Effector CD8-positive, alpha-beta T cell (primary cell): ENCODE measurements at places on chromosomes 2 and 18.

GRCh38 chr18:62018034-62018758 is 125.4 kb upstream of the RNF152 start:
- DNase-seq: no peak

- DNase-seq: no peak
Observed at GRCh38 chr2:216316743-216317142, 55.5 kb downstream of the MARCHF4 start.

GRCh38 chr2:196966061-196966460 is 39.6 kb upstream of the PGAP1 start:
- no peak for DNase-seq

DNA sequence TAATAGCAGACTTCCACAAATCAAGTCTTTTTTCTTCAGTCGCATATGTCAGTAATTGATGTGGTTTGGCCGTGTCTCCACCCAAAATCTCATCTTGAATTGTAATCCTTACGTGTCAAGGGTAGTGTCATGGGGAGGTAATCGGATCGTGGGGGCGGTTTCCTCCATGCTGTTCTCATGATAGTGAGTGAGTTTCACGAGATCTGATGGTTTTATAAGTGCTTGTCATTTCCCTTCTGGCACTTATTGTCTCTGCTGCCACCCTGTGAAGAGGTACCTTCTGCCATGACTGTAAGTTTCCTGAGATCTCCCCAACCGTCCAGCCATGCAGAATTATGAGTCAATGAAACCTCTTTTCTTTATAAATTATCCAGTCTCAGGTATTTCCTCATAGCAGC is 478.8 kb downstream of the PTPRM start:
- DNase-seq: no peak

- peak; percentile 72 for DNase-seq
Observed at GRCh38 chr18:35231052-35231451, 9.8 kb upstream of the ZNF397 start.

DNA sequence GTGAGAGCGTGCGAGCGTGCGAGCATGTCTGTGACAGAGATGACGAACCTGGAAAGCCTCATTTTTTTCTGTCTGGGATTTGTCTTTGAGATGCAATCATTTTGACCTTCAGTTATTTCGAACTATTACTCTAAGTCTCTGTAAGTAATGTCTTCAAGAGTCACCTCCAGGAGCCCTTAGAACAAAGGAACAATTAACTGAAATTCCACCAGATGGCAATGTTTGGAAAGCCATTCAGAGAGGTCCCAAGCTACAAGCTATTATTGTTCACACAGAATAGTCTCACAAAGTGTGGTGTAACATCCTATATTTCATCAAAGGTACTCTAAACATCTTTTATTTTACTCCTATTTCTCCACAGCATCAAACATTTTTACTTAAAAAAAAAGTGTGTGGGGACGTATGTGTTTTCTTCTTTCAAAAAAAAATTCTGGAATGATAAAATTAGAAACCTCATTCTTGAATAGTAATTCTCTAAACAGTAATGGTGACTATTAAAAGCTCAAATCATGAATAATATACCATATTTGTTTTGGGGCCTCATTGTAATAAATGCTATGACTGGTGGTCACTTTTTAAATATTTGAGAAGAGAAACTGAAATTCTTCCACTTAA is 35.1 kb upstream of the MAPRE2 start:
- DNase-seq: no peak

GRCh38 chr18:7749510-7749981 is 182.4 kb downstream of the PTPRM start:
- no peak for DNase-seq

GRCh38 chr2:28420722-28421121 is 28.1 kb downstream of the FOSL2 start:
- DNase-seq: no peak

GRCh38 chr2:182763311-182763912 is 47.4 kb downstream of the DNAJC10 start:
- DNase-seq: no peak

- no peak for DNase-seq
Observed at GRCh38 chr18:8359076-8359475, 250.2 kb upstream of the RAB12 start.

DNA sequence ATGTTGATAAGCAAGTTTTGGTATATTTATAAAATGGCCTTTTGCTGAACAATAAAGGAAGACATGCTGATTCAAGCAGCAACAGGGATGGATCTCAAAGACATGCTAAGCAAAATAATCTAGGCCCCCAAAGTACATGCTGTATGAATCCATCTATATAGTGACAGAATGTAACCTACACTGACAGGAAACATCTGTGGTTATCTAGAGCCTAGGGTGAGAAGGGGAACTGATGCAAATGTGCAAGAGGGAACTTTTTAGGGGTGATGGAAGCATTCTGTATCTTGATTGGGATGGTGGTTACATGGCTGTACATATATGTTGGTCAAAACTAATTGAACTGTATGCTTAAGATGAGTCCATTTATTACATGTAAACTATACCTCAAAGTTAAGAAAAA is 24.2 kb downstream of the CNRIP1 start:
- no peak for DNase-seq

- no peak for DNase-seq
Observed at GRCh38 chr18:31380912-31381311, 4.3 kb downstream of the DSG4 start.

- DNase-seq: no peak
Observed at GRCh38 chr18:59799383-59800015, 100.3 kb upstream of the PMAIP1 start.

DNA sequence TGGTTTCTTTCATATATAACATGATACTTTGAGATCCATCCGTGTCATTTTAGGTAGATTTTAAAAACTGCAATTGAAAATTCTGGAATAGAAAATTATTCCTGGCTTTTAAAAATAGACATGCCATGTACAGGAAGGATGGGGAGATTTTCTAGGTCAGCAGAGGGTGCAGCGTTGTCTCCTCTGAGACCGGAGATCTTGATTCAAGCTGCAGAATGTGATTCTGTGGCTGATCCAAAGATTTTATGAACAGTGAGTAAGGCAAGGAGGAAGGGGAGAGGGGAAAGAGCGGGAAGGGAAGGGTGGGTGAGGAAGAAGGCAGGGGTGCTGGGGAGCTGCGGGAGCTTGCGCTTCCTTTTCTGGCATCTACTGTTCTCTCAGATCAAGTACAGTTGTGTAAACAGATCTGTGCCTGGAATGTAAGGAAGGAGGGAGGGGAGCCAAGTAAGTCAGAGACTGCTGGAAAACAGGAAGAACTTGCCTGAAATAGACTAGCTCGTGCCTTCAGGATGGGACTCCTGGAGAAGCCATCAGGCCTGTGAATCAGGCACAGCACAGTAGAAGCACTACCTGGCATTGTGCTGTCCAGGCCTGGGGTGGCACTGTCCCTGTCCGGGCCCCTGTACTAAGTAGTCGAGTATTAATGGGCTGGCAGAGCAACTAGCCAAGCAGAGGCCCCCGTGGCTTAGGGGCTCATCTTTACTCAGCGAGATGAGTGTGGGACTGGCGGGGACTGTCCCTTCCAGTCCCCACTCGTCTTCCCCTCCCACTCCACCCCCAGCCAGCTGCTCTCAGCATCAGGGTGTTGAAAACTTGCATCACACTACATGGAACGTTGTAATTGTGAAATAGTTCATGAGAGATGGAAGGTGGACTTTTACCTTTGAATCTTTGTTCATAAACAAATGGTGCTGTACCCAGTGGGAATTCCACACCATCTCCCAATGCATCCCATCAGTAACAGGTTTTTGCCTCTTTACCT is 163.5 kb downstream of the UXS1 start:
- DNase-seq: no peak

DNA sequence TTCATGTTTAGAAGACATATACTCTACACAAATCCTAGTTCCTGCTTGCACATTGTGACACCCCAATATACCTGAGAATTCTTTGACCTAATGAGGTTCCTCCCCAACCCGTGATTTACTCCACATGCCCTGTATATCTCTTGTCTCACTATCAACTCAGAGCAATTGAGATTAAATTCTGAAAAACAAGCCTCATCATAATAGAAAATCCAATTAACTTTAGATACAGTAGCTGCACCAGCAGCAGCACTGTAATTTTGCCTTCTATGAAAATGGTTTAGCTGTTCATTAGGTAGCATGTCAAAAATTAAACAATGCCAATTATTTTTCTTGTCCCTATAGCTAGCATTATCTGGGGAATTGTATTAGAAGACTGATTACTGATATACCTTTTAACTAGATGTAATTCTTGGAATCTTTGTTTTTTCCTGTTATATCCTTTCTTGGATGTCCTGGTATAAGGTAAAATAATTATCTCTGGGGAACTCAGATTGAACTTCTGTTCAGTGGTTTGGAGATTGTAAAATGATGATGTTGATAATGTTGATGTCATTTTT is 218.9 kb upstream of the TANK start:
- no peak for DNase-seq

- no peak for DNase-seq
Observed at GRCh38 chr18:63603772-63604171, 16.6 kb downstream of the SERPINB13 start.

DNA sequence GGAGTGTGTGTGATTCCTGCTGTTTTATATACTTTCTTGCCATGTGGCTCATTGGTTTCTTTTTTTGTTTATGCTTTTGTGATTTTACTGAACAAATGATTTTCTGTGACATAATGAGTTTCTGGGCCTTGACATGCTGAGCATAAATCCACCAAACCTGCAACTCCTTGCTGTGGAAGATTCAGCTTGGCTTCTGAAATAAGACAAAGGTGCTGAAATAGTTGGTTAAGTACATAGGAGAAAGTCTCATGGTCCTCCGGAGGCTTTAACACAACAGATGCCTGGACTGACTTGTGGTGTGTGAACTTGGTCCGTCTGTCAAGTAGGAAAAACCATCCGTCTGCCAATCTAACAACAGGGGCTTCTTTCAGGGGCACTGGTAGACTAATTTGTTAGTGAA is 315.3 kb upstream of the CXCR4 start:
- DNase-seq: no peak

- no peak for DNase-seq
Observed at GRCh38 chr18:23207191-23207955, 72.1 kb downstream of the CABLES1 start.

DNA sequence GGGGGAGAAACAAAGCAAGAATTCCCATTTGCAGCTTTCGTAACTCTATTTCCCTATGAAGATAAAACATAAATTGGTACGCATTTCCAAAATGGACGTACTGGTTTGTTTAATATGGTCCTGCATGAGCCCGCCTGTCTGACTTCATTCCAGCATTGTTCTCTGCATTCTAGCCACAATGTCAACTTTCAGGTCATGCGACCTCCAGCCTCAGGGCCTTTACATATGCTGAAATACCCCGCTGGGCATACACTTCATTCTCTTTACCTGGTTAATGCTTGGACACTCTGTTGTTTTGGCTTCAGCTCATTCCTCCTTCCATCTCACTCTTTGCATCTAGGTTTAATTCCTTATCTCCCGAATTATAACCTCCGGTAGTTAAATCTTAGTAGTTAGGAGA is 103.7 kb upstream of the DNMT3A start:
- DNase-seq: no peak

GRCh38 chr2:69203166-69203985 is 183.7 kb downstream of the GFPT1 start:
- DNase-seq: no peak

DNA sequence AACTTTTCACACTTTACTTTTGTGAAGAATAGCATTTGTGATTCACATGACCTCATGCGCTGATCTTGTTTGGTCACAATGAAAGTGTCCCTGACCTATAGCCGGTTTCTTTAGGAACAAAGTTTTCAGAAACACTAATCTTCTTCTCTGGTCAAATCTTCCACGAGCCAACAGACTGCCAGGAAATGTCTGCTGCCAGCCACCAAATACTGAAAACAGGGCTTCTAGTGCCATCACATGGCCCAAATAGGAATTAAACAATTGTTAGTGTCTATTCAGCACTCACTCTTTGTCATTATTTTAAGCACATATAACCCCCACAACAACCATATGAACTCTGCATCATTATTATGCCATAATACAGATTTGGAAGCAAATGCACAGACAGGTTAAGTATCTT is 286.5 kb upstream of the SYT4 start:
- no peak for DNase-seq

DNA sequence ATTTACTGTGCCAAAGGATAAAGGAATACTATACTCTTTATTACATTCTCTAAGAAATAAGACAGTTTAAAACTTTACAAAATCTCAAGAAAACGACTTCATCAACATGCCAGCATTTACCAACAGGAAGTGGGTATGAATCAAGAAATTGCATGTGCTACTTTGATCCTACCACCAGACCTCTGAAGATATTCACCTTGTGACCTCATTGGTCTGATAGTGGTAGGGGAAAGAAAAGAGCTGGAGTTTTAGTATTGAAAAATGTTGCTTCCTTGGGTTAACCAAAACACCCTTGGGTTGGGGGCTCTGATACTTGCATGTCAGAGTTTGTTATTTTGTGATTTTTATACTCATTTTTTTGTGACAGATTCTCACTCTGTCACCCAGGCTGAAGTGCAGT is 84.1 kb upstream of the LPIN2 start:
- no peak for DNase-seq

- no peak for DNase-seq
Observed at GRCh38 chr2:231241755-231242507, 43.5 kb downstream of the ARMC9 start.

- DNase-seq: no peak
Observed at GRCh38 chr2:150207979-150208378, 279.5 kb downstream of the RND3 start.

- DNase-seq: no peak
Observed at GRCh38 chr2:43020990-43021669, 205.3 kb downstream of the ZFP36L2 start.

DNA sequence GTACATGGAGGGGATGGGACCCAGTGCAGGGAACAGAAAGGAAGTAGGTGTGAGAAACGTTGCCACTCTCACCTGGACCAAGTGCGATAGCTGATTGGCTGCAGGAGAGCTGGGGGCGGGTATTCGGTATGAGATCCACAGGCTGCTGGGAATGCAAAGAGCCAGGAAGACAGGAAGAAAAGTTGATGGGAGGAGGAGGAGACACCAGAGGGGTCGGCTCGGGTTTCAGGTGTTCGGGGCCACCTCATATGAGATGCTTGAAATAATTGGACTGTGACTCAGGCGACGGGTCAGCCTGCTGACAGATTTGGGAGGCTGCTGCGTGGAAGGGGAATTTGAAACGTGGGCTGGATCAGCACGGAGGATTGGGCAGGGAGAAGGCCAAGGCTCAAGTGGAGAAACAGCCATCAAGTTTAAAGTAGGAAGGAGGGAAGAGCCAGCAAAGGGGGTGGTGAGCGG is 65.1 kb downstream of the MRPS9 start:
- DNase-seq: no peak

- no peak for DNase-seq
Observed at GRCh38 chr2:38271697-38272096, 105.4 kb downstream of the ATL2 start.

- no peak for DNase-seq
Observed at GRCh38 chr2:72010647-72011369, 136.9 kb downstream of the CYP26B1 start.

- no peak for DNase-seq
Observed at GRCh38 chr2:86062043-86062442, 43.6 kb downstream of the POLR1A start.

- DNase-seq: no peak
Observed at GRCh38 chr2:51919395-51919794, 887.5 kb upstream of the NRXN1 start.
